ENCODE measurements at places on chromosomes 4 and X.
A peak's percentile ranks its signal among the peaks of the same experiment; 100 is the strongest.

DNA sequence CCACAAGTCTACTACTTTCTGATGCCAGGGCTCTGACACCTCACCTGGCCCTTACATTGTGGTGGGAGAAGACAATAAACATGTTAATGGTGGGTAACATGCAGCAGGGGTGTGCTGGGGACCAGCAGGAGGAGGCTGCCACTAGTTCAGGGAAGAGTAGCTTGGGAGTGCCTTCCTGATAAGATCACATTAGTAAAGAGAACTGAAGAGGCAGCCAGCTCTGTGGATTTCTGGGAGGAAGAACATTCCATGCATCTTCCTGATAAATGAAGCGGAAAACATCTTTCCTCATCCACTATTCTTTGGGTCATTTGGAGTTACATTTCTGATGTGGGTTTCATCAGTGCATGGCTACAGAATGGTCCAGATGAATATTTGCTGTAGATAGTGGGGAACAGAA lies 9.0 kb downstream of the RNF150 start:
- DNase-seq, result no peak

DNA sequence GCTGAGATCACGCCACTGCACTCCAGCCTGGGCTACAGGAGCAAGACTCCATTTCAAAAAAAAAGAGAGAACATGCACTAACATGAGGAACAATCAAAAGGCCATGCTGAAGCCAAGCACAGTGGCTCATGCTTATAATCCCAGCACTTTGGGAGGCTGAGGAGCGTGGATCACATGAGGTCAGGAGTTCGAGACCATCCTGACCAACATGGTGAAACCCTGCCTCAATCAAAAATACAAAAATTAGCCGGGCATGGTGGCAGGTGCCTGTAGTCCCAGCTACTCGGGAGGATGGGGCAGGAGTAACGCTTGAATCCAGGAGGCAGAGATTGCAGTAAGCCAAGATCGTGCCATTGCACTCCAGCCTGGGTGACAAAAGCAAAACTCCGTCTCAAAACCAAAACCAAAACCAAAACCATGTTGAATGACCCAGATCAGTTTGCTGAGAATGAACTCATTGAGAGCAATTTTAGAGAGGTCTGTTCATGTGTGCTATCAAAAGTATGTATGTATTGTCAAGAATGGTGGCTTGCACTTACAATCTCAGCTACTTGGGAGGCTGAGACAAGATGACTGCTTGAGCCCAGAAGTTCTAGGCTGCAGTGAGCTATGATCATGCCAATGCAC lies 44.8 kb downstream of the PDS5A start:
- DNase-seq, result peak; percentile 20

DNA sequence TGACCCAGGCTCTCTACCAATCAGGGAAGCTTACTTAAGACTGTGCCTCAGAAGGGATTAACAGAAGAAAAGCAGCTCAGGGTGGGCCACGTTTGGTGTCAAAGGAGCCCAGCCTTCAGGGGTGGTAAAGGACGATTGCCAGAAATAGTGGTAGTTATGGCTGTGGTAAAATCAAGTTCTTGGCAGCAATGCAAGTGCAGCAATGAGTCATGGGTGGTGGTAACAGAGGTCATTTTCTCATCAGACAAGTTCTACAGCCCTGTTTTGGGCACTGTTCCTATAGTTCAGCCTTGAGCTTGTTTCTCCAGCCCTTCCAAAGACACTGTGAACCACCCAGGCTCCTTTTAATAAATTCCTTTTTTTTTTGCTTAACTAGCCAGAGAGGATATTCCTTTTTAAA lies 120.3 kb downstream of the EFHC2 start:
- DNase-seq, result no peak

DNA sequence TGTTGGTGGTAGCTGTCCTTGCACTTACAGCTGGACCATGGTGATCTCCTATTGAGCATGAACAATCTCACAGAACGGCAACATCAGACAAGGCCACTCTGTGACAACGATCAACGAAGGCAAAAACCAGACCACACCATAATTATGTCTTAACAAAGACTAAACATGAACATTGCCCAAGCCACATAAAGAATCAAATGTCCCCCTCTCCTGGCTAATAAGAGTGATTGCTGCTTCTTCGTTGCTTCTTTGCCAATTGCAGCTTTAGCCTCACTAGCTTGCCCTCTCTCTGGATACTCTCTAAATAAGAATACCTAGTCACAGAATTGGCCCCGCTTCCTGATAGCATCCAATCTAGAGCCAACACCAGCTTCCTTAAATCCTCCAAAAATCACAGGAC lies 41.5 kb upstream of the PGRMC1 start:
- no peak for DNase-seq

DNA sequence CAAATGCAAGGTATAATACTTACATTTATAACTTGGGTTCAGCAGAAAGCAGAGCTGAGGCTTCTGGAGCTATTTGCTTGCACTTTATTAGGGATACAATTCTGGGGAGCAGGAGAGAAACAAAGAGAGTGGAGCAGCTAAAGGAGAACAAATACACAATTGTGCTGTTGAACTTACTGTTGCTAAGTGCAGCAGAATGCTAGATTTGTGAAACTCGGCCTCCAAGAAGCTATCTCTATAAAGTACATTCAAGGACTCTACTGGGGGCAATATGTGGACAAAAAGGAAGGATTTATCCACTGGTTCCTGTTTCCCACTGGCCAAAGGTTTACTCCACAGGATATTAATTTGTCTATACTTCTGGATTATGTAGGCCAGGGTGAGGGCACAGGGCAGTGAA lies 86.8 kb downstream of the PPP1R2C start:
- no peak for DNase-seq

GRCh38 chrX:70479922-70480659 lies 35.5 kb downstream of the DLG3 start:
- no peak for DNase-seq

DNA sequence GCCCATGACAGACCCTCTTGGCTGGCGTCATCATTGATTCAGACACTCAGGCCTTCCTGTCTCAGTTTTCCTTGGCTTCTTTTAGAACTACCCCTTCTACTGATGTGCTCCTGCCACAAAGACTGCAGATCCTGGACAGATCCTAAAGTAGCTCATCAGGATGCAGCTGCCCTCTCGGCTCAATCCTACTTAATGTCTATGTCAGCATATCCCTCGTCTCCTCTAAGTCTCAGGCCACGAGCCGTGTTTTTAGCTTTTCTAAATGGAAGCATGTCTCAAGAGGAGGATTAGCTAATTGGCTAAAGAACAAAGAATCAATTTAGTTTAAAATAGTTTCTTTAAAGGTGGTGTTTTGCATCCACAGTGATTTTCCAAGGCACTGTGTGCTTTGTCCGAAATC lies 447.7 kb downstream of the STIM2 start:
- no peak for DNase-seq

GRCh38 chr4:80335554-80336358 lies at the start of gene CFAP299:
Gene CFAP299, plus strand, starts transcription at chr4:80335730.
- DNase-seq, result peak; percentile 69

- no peak for DNase-seq
Observed at GRCh38 chr4:31467781-31468180, 747.6 kb downstream of the PCDH7 start.

- DNase-seq, result no peak
Observed at GRCh38 chrX:133495464-133496391, 80.4 kb upstream of the GPC4 start.

DNA sequence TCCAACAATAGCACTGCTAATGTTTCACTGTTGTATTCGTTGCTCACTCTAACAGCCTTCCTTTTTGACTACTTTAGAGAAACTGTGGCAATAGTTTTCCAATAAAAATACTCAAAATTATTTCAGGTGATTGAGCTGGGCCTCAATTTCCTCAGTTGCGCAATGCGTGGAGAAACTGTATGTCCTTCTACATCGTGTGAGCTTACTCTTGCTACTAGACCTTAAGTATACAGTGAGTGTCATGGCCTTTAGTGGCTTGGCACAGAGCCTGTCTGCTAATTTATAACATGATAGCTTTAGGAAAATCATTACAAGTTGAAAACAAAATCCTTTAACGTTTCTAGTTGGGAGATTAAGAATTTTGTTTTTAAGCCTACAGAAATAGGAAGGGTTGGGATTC lies 114.5 kb downstream of the COL4A6 start:
- no peak for DNase-seq

GRCh38 chr4:113635739-113636437 lies 125.7 kb downstream of the CAMK2D start:
- no peak for DNase-seq

GRCh38 chr4:188195389-188195985 lies 56.2 kb downstream of the TRIML1 start:
- DNase-seq, result no peak

DNA sequence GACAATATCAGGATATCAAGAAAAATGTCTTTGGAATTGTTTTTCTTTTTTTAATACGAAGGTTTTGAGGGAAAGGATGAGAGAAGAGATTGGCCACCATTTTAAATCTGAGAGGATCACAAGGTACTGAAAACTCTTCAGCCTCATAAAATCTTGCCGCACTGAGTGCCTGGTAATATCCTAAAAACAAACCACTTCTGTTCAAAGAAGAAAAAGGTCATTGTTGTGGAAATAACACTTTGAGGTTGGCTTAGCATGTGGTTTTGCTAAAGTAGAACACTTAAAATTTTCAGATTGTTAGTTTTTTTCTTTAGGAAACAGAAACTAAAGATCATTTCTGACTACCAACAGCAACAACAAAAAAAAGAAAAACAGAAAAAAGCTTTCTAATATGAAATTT lies 1.0 kb upstream of the CLDN22 start:
- no peak for DNase-seq

- no peak for DNase-seq
Observed at GRCh38 chr4:128831531-128832242, 22.2 kb downstream of the JADE1 start.

GRCh38 chr4:153765894-153766293 lies 6.1 kb upstream of the RNF175 start:
- no peak for DNase-seq

GRCh38 chr4:37446016-37446415 lies 201.5 kb downstream of the NWD2 start:
- DNase-seq, result no peak

DNA sequence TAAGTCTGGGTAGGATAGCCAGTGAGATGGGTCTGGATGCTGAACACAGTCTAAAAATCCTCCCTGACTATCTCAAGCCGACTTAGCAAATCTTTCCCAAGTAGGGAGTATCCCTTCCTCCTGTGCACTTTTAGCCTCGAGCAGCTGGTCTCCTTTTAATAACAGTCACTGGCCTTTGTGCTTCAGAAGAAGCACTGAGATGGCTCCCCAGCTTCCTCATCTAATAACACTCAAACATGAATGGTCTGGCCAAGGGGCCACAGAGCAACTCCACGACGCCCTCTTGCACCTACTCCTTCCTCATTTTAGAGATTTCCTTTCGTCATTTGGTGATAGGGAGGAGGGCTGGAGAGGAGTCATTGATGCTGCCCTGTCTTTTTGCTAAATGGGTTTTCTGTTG lies 78.8 kb upstream of the TMEM150C start:
- DNase-seq, result no peak

GRCh38 chrX:115968436-115969252 lies 201.9 kb upstream of the AGTR2 start:
- DNase-seq, result peak; percentile 75

DNA sequence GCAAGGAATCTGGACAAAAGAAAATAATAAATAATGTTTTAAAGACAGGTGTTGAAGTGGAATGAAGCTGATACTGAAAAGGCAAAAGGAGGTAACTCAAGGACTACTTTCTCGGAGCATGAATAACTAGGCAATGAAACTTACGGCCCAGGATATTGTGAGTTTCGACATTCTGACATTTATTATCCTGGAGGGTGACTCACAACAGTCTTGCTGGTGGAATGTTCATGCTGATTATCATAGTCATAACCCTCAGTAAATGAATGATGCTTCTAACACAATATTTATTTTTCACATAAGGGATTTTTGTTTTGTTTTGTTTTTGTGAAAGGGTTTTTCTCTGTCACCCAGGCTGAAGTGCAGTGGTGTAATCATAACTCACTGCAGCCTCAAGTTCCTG lies 147.0 kb upstream of the HPGD start:
- DNase-seq, result no peak

- DNase-seq, result no peak
Observed at GRCh38 chr4:54085284-54085683, 14.7 kb upstream of the GSX2 start.

GRCh38 chr4:165439981-165440380 lies 61.2 kb downstream of the CPE start:
- no peak for DNase-seq

- DNase-seq, result no peak
Observed at GRCh38 chr4:107666134-107666533, 53.9 kb downstream of the PAPSS1 start.

DNA sequence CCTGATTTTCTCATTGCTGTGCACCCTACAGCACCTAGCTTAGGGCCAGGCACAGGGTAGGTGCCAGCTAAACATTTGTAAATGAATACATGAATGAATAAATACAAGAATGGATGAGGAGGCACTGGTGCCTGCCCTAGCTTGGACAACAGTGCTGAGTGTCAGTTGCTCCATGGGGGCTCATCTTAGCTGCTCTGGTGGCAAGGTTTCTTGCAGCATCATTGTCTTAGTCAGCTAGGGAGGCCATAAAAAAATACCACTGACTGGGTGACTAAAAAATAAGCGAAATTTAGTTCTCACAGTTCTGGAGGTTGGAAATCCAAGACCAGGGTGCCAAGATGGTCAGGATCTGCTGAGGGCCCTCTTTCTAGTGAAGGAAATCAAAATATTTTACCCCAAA lies 31.2 kb downstream of the TMEM31 start:
- no peak for DNase-seq

- DNase-seq, result no peak
Observed at GRCh38 chrX:38669428-38669827, 108.1 kb downstream of the TSPAN7 start.

DNA sequence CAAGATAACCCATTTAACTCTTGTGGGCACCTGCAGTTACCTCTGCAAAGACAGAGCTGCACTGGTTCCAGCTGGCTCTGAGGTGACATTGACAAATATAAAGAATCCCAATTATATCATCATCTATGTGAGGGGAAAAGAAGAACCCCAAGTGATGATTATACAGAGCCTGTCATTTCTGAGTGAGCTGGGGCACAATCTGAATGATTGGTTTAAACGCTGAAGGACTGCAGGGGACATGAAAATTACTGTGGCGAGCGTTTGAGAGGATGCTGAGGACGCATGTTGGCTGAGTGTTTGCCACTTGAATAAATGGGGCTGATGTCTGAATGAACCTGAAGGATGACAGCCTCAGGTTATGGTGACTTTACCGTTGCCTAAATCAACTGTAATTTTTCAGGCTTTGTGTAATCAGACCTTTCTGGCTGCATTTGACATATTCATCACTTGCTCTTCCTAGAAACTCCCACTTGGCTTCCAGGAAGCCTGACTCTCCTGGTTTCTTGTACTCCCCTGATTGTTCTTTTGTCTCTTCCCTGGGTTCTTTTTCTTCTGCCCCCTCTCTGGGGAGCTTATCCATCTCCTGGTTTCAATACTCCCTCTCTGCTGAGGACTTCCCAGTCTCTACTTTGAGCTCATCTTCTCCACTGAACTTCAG lies 4.1 kb upstream of the HSD17B10 start:
- no peak for DNase-seq

- no peak for DNase-seq
Observed at GRCh38 chr4:114547340-114548134, 51.1 kb upstream of the UGT8 start.

GRCh38 chr4:75630937-75631329 lies 605 bp upstream of the CDKL2 start:
- no peak for DNase-seq
